Stimulated activated CD8-positive, alpha-beta memory T cell treated with anti-CD3 and anti-CD28 coated beads, Interleukin-2, amount 100 ng/mL, for 48 hours (primary cell): ENCODE measurements at places on chromosomes 11 and 22.

DNA sequence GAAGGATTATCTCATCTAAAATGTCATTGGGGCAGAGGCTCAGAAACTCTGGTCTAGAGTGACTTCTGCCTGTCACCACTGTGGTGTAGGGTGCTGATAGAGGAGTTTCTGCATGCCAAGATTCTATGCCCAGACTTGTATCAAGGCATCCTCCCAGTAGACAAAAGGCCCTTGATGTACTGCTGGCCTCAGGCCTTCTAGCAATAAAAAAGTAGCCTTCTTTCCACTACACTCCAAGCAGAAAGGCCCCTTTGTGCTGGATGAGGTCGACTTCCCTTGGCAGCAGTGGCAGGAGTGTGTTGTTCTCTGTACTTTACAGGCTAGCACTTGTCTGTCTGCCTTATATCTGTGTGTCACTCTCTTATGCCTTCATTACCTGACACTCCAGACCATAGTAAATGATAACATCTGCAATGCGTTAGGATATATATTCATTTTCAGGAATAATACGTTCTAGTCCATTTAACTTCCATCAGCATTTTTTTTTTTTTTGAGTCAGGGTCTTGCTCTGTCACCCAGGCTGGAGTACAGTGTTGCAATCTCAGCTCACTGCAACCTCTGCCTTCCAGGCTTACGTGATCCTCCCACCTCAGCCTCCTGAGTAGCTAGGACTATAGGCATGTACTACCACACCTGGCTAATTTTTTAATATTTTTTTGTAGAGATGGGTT, 49.5 kb upstream of the RRM1 start:
- no peak for DNase-seq

- no peak for DNase-seq
Observed at GRCh38 chr22:19239464-19239863, 52.1 kb downstream of the CLTCL1 start.

DNA sequence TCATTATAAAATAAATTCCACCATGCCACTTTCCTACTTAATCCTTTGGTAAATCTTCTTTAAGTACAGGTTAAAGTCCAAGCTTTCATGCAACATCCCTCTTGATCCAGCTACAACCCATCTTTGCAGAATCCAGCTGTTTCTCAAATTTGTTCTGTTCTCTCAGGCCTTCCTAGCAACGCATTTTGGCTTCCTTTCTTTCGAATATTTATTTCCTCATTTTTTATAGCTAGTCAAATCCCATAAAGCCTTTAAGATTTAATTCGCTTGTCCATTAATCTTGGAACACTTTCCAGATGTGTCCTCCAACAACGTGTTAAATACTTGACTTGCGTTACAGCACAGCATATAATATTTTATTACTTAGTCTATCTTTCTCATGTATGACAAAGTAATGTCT, 600.1 kb upstream of the CHORDC1 start:
- DNase-seq = no peak

DNA sequence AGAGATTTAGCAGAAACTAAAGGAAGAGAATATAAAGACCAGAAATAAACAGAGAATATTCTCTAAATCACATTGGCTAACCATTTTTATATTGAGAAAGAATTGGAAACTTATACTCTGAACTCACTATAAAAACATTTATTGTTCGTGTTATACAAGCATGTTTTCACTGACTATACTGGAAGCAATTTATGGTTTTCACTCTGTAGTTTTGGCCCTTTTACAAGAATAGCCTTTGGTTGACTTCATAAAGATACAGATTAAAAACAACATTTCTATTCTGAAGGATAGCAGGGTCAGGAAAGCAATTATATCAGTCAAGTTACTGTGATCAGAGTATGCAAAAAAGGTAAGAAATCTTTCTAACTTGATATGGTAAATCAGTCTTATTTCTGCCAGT, 965.7 kb upstream of the FAT3 start:
- DNase-seq = no peak

- no peak for DNase-seq
Observed at GRCh38 chr11:120413480-120413879, 77.3 kb downstream of the ARHGEF12 start.

DNA sequence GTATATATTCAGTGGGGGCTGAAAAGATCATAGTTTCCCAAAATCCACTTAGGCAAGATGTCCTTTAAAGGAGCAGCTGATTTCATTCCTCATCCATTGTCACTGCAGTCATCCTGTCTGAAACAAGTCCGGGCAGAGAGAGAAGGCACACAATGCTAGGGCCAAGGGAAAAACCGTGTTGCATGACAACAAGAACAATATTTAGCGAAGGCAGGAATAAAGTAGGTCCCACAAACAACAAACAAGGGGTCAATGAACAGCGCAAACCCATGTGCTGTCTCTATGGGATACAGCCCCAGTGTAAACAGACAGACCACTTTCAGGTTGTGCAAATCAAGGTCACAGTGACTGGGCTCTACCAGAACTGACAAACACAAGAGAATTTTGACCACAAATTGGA, 9.0 kb downstream of the PAMR1 start:
- DNase-seq = no peak

DNA sequence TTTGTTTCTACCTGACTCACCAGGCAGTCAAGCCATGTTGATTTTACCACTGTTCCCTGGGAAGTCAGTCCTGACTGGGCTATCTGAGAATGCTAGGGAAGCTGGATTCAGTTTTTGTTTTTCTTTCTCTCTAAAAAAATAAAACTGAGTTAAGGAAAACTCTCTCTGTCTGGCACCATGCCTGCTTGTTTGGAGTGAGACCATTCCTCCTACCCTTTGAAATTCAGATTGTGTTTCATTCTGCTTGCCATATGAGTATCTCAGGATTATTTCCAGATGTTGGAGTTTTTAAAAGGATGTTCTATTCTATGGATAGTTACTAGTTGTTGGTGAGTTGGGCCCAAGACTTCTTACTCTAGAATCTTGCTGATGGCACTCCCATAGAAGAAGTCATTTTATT, 1917.0 kb downstream of the LRRC4C start:
- DNase-seq = no peak

GRCh38 chr11:34962034-34962433, 45.6 kb downstream of the PDHX start:
- DNase-seq = no peak

- peak; percentile 79 for DNase-seq
Observed at GRCh38 chr11:57644748-57645688, 4.7 kb downstream of the YPEL4 start.

- peak; percentile 62 for DNase-seq
Observed at GRCh38 chr22:45064313-45065278, 54.8 kb upstream of the PHF21B start.

DNA sequence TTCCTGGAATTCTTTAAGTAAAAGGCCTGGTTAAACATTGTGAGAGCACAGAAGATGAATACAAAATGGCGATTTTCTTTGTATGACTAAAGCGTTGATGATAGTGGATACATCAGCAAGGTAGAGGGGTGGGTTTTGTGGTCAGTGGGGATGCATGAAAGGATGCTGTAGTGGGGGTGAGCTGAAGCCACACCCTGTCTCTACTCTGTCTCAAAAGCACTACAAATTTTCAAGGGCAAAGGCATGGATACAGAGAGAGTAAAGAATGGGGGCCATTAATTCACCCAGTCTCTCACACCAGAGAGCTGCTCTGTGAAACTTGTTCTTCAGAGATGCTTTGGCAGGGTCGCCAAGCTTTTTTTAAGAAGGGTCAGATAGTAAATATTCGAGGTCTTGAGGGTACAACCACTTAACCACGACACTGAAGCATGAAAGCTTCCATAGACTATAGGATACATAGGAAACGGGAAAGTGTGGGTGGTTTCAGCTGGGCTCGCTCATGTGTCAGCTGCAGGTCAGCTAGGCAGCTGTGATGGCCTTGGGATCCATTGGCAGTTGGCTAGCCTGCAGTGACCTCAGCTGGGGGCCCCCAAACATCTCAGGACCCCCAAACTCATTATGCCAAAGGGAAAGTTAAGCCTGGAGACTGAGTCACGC, 8.3 kb downstream of the TMEM138 start:
- no peak for DNase-seq

GRCh38 chr11:61033417-61033816, 61.9 kb downstream of the CD6 start:
- DNase-seq = no peak

DNA sequence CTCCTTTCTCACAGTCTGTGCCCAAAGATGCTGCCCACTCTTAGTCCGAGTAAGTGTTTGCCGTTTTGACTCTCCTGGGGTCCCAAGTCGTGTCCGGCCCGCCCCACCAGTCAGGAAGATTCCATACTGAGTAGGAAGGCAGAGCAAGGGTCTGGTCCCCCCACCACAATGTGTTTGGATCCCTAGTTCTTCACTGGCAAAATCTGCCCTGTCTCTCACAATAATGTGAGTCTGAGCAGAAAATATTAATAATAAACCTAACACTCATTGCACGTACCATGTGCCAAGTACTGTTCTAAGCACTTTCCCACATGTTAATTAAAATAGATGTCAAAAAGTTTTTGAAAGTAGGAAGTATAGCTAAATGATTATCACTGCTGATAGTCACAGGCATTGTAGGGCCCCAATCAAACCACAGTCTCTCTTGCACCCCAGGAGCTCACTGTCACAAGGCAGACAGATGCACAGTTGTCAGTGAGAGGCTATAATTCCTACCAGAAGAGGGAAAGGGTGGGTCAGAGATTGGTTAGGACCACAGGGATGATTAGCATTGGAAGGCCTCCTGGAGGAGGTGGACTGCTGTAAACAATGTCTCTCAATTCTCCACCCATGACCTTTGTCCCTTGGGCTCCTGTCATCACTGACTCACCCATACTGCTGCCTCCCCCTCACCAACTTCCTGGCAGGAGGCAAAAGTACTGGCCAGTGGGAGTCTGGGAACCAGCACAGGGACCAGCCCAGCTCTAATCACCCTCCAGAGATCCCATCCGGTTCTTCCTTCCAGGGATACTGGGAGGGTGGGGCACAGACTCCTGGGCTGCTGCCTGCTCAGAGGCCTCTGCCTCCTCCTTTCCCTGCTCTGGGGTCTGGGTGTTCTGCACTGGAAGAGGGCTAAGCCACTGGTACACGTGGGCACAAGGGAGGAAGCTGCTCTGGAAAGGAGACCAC, 1.0 kb upstream of the POLD4 start:
- DNase-seq = no peak
